Activated T-cell treated with anti-CD3 and anti-CD28 coated beads for 4 hours (primary cell): ENCODE measurements at places on chromosomes 13 and 19.

- no peak for DNase-seq
Measured at GRCh38 chr19:35846038-35846668, 6.2 kb downstream of the NPHS1 start.

DNA sequence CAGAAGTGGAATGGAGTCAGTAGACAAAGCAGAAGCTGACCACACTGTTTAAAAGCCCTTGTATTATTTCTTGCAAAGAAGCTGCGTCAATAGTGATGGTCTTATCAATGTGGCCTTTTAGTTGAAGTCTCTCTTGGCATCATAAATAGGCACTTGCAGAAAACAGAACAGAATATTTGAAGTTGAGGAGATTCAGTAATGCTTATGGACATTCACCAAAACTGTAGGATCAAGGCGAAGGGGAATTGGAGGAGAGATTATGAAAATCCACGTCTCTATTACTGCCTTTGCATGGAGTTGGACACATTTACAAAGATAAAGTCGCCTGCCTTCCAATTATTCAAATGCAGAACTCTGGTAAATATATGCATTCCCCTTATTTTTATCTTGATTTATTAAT is 1482.8 kb downstream of the EFNB2 start:
- no peak for DNase-seq

DNA sequence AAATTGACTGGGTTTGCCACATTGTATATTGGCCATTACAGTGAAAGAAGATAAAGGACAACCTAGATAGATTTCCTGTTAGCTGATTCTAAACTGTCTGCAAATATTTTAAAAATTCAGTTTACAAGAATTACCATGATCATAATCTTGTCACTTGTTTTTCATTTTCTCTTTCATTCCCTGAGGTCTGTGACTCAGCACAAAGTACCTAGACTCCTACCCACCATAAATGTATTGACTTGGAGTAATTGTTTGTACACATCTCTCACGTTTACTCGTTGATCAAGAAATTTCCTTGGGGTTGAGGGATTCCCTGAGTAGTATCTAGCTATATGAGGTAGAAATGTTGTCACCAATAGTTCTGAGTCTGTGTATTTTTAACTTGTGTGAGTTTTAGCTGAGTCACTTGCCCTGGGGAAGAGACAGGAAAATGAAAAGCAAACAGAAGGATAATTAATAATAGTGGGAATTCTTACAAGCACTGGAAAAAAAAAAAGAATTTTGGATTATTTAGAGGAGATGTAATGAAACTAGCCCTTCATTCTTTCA is 299.2 kb upstream of the DACH1 start:
- no peak for DNase-seq

- no peak for DNase-seq
Measured at GRCh38 chr19:6733338-6734095, 3.9 kb downstream of the GPR108 start.

DNA sequence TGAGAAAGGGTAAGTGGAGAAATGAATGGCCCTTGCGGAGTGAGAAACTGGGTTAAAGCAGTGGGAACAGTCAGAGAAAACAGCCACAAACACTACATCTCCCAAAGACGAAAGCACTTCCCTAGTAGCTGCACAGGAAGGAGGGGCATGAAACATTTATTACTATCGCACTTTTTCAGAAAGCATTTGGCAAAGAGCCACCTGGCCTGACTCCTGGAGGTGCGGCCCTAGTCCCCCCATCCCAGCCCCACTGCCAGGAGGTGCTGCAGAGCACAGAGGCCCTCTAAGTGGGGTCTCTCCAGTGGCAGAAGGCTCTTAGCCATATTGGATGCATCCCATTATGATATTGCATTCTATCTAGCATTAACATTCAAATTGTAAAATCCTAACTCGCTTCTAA is 55.8 kb downstream of the MTMR6 start:
- no peak for DNase-seq

GRCh38 chr13:103625194-103625593 is 559.0 kb upstream of the SLC10A2 start:
- DNase-seq, result no peak

DNA sequence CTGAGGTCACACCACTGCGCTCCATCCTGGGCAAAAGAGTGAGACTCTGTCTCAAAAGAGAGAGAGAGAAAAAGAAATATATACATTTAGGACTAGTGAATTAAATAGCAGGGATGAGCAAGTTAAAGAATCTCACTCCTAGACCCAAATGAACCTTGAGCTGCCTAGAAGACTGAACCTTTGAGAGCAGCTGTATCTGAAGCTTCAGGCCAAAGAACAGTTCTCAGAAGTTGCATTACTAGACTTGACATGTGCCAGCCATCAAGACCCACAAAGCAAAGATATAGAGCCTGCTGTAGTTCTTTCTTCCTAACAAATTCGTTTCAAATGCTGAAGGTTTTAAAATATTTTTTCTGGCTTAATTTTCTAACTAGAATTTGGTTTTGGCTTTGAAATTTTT is 16.6 kb downstream of the DNAJC15 start:
- no peak for DNase-seq

GRCh38 chr13:51148952-51149573 is 38.0 kb upstream of the C13orf42 start:
- DNase-seq, result no peak

GRCh38 chr13:20939662-20940061 is 37.1 kb upstream of the XPO4 start:
- DNase-seq, result no peak

DNA sequence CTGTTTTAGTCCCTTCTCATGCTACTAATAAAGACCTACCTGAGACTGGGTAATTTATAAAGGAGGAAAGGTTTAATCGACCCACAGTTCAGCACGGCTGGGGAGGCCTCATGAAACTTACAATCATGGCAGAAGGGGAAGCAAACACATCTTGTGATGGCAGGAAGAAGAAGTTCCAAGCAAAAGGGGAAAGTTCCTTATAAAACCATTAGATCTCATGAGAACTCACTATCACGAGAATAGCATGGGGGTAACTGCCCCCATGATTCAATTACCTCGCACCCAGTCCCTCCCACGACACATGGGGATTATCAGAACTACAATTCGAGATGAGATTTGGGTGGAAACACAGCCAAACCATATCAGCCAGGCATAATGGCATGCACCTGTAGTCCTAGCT is 13.0 kb upstream of the STRN4 start:
- no peak for DNase-seq

DNA sequence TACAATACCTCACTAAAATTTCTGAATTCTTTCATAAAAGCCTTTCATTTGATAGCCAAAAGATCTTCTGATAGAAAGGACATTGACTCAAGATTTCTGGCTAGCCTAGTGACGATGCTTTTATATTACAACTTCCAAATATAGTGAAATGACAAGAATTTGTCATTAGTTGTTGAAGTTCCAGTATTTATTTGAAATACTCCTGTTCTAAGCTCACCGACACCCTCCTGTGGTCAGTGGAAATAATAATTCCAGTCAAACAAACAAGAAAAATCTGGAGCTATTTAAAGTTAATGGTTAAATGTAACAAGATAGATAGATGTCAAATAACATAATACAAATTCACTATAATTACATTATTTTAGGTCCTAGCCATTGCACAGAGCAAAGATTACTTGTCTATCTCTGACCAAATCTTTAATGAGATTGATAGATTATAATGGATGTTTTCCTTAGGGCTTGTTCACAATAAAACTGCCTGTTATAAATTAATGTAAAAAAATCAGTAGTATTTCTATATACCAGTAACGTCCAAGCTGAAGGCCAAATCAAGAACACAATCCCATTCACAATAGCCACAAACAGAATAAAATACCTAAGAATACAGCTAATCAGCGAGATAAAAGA is 195.5 kb downstream of the RGCC start:
- DNase-seq, result peak; percentile 40

- no peak for DNase-seq
Measured at GRCh38 chr13:112441779-112442310, 65.7 kb downstream of the SPACA7 start.

GRCh38 chr13:59269476-59269875 is 894.3 kb downstream of the DIAPH3 start:
- DNase-seq, result no peak

DNA sequence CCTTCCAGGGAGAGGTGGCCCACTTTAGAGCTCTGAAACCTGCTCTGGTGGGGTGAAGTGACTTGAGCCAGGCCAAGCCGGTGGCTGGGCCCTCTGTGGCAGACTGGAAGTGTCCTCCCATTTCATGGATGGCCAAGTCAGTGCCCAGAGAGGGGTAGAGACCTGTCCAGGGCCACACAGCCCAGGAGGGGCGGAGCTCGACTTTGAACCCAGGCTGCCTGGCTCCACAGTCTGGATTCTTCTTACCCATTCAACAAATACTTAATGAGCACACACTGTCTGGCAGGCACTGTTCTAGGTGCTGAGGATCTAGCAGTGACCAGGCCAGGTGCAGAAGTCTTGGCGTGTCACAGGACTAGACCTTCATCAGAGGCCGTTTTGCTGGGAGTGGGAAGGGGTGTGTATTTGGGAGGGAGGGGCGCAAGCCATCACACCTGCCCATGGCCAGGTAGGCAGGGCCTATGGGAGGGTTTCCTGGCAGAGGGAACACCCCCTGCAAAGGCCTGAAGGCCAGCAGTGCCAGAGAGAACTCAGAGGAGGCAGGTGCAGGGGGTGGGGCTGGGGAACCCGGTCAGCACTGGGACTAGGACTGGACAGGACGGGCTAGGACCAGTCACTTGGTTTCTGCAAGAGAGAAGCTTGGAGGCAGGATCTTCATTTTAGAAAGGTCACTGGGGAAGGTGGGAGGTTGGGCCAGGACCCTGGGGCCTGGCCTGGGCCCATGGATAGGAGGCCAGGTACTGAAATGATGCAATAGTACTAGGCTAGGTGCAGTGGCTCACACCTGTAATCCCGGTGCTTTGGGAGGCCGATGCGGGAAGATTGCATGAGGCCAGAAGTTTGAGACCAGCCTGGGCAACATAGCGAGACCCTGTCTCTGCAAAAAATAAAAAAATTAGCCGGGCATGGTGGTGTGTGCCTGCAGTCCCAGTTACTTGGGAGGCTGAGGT is 31.8 kb downstream of the DNM2 start:
- no peak for DNase-seq

DNA sequence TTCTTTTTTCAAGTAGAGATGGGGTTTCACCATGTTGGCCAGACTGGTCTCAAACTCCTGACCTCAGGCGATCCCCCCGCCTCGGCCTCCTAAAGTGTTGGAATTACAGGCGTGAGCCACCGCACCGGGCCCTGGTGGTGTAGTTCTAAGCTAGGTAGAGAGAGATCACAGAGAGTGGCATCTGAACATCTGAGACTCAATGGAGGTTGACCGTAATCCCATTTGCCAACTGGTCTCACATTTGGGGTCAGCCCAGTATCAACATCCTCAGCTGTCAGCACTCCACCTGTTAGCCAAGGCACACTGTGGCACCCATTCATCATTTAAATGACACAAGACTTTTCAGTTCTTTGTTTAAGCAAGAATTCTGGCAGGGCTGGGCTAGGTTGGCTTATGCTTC is 8.1 kb downstream of the SELENOW start:
- DNase-seq, result no peak

DNA sequence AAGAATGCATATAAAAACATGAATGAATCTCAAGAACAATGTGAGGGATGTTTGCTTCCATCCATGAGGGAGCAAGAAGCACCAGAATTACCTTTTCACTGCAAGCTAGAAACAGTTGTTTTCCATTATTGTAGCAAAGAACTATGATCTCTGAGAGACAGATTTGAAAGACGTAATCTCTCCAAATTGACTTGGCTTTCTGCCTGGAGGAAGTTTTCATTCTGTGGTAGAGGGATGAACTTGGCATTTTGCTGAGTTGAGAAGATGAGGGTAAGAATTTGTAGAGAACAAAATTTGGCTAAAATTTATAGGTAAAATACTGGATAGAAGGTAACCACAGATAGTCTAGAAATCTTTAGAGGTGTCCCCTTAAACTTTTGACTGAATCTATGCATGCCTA is 496.8 kb downstream of the TDRD3 start:
- no peak for DNase-seq

DNA sequence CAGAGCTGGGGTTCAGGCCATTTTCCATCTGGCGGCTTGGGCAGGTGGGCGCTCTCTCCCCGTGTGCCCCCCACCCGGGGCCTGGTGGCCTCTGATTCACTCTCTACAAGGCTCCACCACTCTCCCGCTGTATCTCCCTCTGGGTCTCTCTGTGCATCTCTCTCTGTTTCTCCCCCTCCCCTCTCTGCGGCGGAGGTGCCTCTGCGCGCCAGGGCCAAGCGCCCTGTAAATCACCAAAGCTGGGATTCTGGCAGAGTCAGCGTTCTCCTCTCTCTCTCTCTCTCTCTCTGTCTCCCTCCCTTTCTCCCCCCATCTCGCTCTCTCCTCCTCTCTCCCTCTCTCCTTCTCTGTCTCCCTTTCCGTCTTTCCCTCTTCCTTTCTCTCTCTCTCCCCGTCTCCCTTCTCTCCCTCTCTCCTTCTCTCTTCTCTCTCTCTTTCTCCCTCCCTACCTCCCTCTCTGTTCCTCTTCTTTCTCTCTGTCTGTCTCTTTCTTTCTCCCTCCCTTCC is 3.9 kb downstream of the NFIC start:
- DNase-seq, result no peak

DNA sequence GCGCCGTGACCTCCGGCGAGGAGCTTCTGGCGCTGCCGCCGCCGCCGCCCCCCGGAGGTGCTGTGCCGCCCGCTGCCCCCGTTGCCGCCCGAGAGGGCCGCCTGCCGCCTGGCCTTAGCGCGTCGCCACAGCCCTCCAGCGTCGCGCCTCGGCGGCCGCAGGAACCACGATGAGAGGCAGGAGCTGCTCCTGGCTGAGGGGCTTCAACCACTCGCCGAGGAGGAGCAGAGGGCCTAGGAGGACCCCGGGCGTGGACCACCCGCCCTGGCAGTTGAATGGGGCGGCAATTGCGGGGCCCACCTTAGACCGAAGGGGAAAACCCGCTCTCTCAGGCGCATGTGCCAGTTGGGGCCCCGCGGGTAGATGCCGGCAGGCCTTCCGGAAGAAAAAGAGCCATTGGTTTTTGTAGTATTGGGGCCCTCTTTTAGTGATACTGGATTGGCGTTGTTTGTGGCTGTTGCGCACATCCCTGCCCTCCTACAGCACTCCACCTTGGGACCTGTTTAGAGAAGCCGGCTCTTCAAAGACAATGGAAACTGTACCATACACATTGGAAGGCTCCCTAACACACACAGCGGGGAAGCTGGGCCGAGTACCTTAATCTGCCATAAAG is 4.8 kb downstream of the PDX1 start:
- DNase-seq, result no peak
